ENCODE measurements at places on chromosomes 16 and 17. TPM values are rescaled to one million over a fixed set of nuclear protein-coding genes. Genes with fewer than 3 reads are reported as not detected.

DNA sequence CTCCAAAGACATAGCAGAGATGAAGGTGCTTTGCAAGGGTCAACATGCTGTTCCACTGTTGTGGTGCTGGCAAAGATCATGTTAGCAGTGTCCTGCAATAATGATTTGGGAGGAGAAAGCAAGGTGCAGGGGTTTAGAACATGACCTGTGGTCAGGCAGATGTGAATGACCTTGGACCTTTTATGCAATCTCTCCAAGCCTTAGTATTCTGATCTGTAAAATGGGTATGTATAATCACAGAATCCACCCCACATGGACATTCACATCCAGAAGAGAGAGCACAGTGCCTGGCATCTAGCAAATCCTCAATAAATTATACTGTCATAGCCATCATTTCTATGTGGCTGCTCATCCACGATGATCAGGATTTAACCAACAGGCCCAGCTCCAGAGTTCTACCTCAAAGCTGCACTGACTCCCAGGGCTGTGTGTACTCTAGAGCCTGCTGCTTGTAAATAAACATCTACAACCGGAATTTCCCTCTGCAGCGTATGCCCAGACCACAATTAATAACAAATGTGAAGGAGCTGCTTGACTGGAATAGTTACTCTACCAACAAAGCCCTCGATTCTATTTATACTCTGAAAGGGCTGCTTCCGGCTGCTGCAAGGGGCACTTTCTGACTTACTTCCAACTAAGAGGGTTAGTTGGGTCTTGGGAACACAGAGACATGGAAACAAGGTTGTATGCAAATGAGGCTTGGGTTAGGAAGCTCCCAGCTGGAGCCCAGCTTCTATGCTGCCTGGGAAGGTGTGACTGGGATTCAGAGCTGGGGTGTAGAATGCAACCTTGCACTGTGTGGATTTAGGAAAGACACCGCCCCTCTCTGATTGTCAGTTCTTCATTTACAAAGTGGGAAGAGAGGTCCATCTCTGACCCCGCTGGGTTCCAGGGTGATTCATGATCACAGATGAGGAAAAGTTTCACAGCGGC is 265.2 kb downstream of the XYLT1 start:
- no peak overlapping the region for H3K27ac ChIP-seq
- DNase-seq: peak; percentile 34
- H3K27me3 ChIP-seq: peaks cover 15% of the 10 kb centered on the region
- peaks cover 13% of the 10 kb centered on the region for H3K4me1 ChIP-seq

The PRR11 gene
- 52.7 TPM for total RNA-seq

The NAGPA gene
- 15.8 TPM for total RNA-seq

The ARL5C gene
- not detected for total RNA-seq

GRCh38 chr16:9327253-9327652 is 235.8 kb downstream of the HAPSTR1 start:
- H3K36me3 ChIP-seq: no peaks in the 10 kb centered on the region
- no peak overlapping the region for H3K4me3 ChIP-seq
- peaks cover 35% of the 10 kb centered on the region for H3K4me1 ChIP-seq

- H3K27ac ChIP-seq: no peak overlapping the region
- DNase-seq: no peak
- no peak overlapping the region for H3K4me3 ChIP-seq
- H3K27me3 ChIP-seq: peaks cover 14% of the 10 kb centered on the region
Measured at GRCh38 chr16:88384222-88385111, 1.7 kb downstream of the ZNF469 start.

GRCh38 chr17:55288356-55289105 is 23.8 kb downstream of the HLF start:
- DNase-seq: no peak
- H3K36me3 ChIP-seq: peaks cover 6% of the 10 kb centered on the region
- H3K4me1 ChIP-seq: peaks cover 41% of the 10 kb centered on the region
- H3K27me3 ChIP-seq: no peaks in the 10 kb centered on the region
- H3K27ac ChIP-seq: no peak overlapping the region

DNA sequence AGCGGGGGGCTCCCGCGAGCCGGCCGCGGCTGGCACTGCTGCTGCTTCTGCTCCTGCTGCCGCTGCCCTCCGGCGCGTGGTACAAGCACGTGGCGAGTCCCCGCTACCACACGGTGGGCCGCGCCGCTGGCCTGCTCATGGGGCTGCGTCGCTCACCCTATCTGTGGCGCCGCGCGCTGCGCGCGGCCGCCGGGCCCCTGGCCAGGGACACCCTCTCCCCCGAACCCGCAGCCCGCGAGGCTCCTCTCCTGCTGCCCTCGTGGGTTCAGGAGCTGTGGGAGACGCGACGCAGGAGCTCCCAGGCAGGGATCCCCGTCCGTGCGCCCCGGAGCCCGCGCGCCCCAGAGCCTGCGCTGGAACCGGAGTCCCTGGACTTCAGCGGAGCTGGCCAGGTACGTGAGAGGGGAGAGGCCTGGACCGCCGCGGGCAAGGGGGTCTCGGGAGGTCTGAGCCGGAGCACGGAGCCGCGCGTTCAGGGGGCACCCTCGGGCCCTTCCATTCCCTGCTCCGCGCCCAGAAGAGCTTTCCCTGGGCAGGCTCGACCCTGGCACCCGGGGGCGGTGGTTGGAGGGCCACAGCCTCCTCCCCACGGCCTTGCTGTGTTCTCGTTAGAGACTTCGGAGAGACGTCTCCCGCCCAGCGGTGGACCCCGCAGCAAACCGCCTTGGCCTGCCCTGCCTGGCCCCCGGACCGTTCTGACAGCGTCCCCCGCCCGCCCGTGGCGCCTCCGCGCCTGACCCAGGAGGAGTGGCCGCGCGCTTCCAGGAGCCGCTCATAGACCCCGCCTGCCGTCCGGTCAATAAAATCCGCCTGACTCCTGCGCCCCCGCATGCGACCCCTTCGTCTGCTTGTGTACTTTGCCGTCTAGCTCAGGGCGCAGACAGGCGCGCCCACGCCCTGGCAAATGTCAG is 591 bp downstream of the NPW start:
- peak overlapping the region; percentile 66 for H3K4me3 ChIP-seq
- no peak for DNase-seq
- peaks cover 29% of the 10 kb centered on the region for H3K36me3 ChIP-seq
- no peak overlapping the region for H3K27ac ChIP-seq
- H3K27me3 ChIP-seq: peaks cover 66% of the 10 kb centered on the region
- H3K4me1 ChIP-seq: peaks cover 32% of the 10 kb centered on the region

The GJD3 gene
- total RNA-seq: 0.71 TPM

GRCh38 chr17:63247706-63248105 is 198.4 kb downstream of the CYB561 start:
- no peaks in the 10 kb centered on the region for H3K4me1 ChIP-seq
- H3K27ac ChIP-seq: no peak overlapping the region
- H3K27me3 ChIP-seq: no peaks in the 10 kb centered on the region
- H3K4me3 ChIP-seq: no peak overlapping the region
- H3K36me3 ChIP-seq: no peaks in the 10 kb centered on the region

DNA sequence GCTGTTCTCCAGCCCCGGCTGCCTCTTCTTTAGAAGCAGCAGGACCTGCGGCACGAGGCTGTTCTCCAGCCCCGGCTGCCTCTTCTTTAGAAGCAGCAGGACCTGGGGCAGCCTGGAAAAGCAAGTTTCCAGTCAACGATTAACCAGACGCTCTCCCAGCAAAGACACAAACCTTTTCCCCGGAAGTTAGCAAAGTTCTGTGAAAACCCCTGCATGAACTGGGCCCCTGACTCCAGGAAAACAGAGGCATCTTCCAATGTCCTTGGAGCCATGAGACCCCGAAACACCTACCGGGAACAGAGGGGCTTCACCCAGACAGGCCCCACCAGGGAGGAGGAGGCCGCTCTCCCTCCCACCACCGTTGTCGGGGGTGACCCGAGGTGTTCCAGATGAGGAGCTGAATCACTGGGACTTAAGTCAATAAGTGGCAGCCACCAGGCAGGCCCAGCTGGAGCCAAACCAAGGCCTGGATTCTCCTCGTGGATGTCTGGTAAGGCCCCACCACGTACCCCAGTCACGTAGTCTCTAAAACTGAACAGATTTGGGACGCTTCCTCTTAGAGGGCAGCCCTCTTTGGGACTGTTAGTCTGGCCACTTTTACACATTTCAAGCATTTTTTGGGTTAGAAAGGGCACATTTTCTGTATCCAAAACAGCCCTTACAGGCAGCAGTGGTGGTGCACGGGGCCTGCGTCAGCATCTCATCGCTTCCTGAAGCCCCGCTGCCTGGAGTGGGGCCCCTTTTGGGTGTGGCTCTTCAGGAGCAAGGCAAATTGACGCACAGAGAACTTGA is at the start of gene RPH3AL:
Gene RPH3AL (minus strand): TSS at position 387 of the 792 bp plus-strand sequence. CDS start 25,264 bp downstream, outside the sequence.
- peaks cover 45% of the 10 kb centered on the region for H3K36me3 ChIP-seq
- H3K27ac ChIP-seq: peak within 1 kb of the TSS; percentile 95
- peaks cover 58% of the 10 kb centered on the region for H3K4me1 ChIP-seq
- peak; percentile 79 for DNase-seq
- H3K4me3 ChIP-seq: peak within 1 kb of the TSS; percentile 78
- H3K27me3 ChIP-seq: no peaks in the 10 kb centered on the region

- H3K36me3 ChIP-seq: no peaks in the 10 kb centered on the region
- H3K4me3 ChIP-seq: no peak overlapping the region
- H3K4me1 ChIP-seq: peaks cover 10% of the 10 kb centered on the region
- no peak overlapping the region for H3K27ac ChIP-seq
- DNase-seq: no peak
- H3K27me3 ChIP-seq: peaks cover 80% of the 10 kb centered on the region
Measured at GRCh38 chr17:47707884-47708283, 13.9 kb downstream of the TBKBP1 start.

The SHISA6 gene
- not detected for total RNA-seq

The SHISA9 gene
- total RNA-seq: not detected

DNA sequence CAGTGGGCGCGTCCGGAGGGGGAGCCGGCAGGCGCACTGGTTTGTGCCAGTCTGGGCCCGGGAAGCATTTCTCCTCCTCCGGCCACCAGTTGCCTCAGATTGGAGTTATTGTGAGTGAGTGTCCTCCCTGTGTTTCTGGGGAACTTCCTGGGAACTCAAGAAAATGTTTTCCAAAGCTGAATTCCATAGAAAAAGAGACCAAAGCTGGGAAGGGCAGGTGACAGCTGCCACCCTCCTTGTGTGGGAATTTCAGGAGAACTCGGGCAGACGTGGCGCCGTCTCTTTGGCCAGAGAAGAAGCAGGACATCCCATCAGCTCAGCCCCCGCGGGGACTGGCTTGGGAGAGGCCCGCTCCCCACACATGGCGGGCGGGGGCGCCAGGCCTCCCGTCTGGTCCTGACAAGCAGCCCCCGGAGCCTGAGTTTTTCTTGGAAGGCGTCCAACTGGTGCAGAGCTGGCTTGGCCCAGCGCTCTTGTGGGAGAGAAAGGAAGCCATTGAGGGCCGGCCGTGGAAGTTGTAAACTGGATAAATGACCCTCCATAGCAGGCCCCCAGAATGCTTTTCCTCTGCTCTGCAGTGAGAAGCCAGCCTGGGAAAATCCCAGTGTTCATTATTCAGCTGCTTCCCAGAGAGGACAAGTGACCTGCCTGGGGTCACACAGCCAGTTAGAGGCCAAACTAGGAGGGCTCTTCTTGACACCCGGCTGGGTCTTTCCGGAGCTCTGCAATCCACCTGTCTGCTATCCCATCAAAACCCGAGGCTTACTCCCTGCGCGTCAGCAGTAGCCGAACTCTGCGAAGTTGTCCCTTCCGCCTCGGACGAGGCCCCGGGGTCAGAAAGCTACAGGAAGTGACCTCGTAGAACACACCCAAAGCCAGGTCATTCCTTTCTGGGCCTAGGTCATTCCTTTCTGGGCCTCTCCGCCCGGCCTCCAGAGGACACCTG is 39.2 kb upstream of the GSE1 start:
- H3K4me3 ChIP-seq: no peak overlapping the region
- no peak for DNase-seq
- H3K27ac ChIP-seq: no peak overlapping the region
- peaks cover 35% of the 10 kb centered on the region for H3K27me3 ChIP-seq
- H3K36me3 ChIP-seq: no peaks in the 10 kb centered on the region
- peaks cover 26% of the 10 kb centered on the region for H3K4me1 ChIP-seq

DNA sequence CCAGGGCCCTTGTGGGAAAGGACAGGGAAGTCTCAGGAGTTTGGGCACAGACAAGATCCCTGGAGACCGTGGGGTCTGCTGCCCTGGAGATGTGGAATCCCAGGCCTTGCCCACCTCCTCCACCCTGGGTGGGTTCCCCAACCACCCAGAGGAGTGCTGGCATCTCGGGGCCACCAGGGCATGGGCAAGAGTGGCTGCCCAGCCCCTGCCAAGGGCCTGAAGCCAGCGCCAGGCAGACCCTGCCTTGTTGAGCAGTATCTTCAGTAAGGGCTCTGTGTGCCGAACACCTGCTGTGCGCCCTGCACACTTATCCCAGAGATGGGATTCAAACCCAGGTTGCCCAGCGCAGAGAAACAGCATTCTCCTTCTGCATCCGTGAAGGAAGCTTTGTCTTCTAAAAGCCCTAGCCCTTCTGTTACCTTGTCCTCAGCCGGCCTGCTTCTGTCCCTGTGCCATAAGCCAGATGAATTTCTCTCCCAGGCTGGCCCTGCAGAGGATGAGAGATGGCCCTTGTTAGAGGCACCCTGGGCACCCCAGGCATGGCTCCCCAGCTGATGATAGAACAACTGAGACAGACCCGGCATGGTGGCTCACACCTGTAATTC is 32.4 kb downstream of the TMEM235 start:
- no peak for DNase-seq
- no peaks in the 10 kb centered on the region for H3K36me3 ChIP-seq

The SLC47A2 gene
- total RNA-seq: not detected

GRCh38 chr17:64774888-64775540 is 112.9 kb upstream of the SMURF2 start:
- DNase-seq: no peak
- H3K36me3 ChIP-seq: peaks cover 51% of the 10 kb centered on the region
- H3K27ac ChIP-seq: peak overlapping the region; percentile 60
- H3K4me3 ChIP-seq: no peak overlapping the region
- peaks cover 19% of the 10 kb centered on the region for H3K4me1 ChIP-seq

The GPRC5C gene
- 48.7 TPM for total RNA-seq

- H3K27me3 ChIP-seq: no peaks in the 10 kb centered on the region
- DNase-seq: no peak
- peak overlapping the region; percentile 39 for H3K27ac ChIP-seq
- peaks cover 95% of the 10 kb centered on the region for H3K36me3 ChIP-seq
- peaks cover 23% of the 10 kb centered on the region for H3K4me1 ChIP-seq
- H3K4me3 ChIP-seq: no peak overlapping the region
Measured at GRCh38 chr16:75231570-75231969, 12.8 kb downstream of the CTRB1 start.

The MYH3 gene
- 2.7 TPM for total RNA-seq

The SUMO2 gene
- 429 TPM for total RNA-seq

The CDH3 gene
- 41.7 TPM for total RNA-seq

- no peaks in the 10 kb centered on the region for H3K27me3 ChIP-seq
- H3K4me1 ChIP-seq: no peaks in the 10 kb centered on the region
Measured at GRCh38 chr17:38509772-38510420, 81.6 kb downstream of the ARHGAP23 start.

DNA sequence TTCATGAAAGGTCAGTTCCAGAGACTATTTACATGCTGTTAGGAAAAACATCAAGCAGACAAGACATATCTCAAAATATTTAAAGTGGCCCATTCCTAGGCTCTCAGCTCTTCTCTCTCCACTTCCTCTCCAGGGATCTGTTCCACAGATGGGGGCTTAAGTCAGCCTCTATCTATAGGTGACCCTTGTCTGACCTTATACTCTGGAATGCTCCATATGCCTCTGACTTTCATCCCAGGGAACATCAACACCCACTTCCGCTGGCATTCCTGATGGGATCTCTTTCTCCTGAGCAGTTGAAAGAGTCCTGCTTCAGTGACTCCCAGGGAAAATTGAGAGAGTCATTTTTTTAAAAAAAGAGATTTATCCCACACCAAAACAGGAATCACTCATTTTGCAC is 11.5 kb upstream of the WIPI1 start:
- no peak for DNase-seq
- peaks cover 31% of the 10 kb centered on the region for H3K27me3 ChIP-seq
- no peaks in the 10 kb centered on the region for H3K36me3 ChIP-seq
- peaks cover 11% of the 10 kb centered on the region for H3K4me1 ChIP-seq
- H3K27ac ChIP-seq: no peak overlapping the region
- no peak overlapping the region for H3K4me3 ChIP-seq

- no peaks in the 10 kb centered on the region for H3K36me3 ChIP-seq
- no peak overlapping the region for H3K27ac ChIP-seq
- no peak for DNase-seq
- peaks cover 7% of the 10 kb centered on the region for H3K4me1 ChIP-seq
Measured at GRCh38 chr16:69410219-69410990, 14.0 kb upstream of the CYB5B start.
